Colonic mucosa (tissue), 4 donors: ENCODE measurements at places on chromosomes 4 and X. TPM values are rescaled to one million over a fixed set of nuclear protein-coding genes. Genes with fewer than 3 reads are reported as not detected.

- DNase-seq: no peak
Observed at GRCh38 chrX:9493936-9494335, 29.1 kb downstream of the TBL1X start.

GRCh38 chr4:92636038-92636806 is 332.5 kb downstream of the GRID2 start:
- DNase-seq: no peak

DNA sequence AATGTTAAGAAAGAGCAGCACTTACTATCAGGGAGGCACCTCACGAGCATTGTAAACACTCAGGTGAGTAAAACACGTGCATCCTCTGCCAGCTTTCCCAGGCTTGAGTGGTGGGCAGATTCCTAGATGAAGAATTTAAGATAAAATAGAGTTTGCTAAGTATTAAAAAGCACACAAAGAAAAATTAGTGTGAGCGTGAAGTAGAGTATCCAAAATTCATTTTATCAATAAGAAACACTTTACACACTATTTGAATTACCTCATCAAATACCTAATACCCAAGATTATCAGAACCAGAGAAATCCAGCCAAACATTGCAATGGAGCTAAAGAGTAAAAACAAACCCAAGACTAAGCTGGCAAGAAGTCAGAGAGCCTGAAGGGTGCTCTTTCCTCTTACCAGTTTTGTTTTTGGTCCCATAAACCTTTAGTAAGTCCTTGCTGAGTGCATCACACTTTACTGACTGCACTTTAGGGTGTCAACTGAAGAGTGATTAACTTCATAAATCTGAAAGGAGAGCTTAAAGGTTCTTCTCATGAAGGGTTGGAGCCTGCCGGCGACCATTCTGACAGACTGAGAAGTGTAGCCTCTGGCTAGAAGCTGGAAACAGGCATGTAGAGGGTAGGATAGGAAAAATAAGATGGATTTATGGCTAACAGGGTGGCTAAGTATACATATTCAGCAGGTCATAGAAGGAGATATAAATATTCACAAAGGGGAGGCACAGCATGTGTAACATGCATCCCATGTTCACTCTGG is 151.1 kb downstream of the SLC7A11 start:
- no peak for DNase-seq

DNA sequence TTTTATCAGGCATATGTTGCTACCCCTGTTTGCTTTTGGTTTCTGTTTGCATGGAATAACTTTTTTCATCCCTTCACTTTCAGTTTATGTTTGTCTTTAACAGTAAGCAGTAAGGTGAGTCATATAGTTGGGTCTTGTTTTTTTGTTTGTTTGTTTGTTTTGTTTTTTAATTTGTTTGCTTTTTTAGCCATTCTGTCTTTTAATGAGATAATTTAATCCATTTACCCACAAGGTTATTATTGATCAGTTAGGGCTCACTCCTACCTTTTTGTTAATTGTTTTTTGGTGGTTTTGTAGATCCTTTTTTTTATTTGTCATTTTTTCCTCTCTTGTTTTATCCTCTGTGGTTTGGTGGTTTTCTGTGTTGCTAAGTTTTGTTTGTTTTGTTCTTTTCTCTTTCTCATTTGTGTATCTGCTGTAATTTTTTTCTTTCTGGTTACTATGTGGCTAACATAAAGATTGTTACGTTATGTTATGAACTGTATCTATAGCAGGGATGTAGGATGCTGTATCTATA is 379.5 kb upstream of the MAD2L1 start:
- DNase-seq: no peak

DNA sequence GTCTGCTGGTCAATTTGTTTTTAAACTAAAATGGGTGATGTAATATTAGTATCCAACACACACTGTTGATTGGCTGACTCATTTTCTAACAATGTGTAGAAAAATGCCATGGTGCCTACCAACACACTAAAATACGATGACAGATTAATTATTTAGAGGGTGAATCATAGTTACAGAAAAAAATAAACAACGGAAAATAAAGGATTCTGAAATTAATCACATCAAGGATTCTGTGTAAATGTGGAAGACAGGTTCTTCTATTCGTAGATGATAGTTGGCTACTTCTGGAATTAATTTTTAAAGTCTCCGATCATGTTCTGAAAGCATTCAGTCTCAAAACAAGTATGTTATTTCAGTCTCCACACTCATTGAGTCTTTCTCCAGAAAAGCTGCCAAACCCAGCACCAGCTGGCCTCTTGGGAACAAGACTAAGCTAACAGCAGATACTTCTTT is 8.2 kb upstream of the IQCM start:
- DNase-seq: no peak

GRCh38 chrX:32530802-32531403 is 680.4 kb downstream of the DMD start:
- DNase-seq: peak; percentile 31

- no peak for DNase-seq
Observed at GRCh38 chr4:23894021-23894420, 4.2 kb upstream of the PPARGC1A start.

MTMR8 gene
- total RNA-seq: 6.9 TPM

CDKL2 gene
- 2.0 TPM for total RNA-seq

MAGEA10 gene
- total RNA-seq: not detected
